Kidney glomerular epithelial cell (primary cell): ENCODE measurements at places on chromosomes 1 and 21.

- no peak for DNase-seq
Observed at GRCh38 chr21:38496224-38496623, 2.1 kb downstream of the ERG start.

- no peak for DNase-seq
Observed at GRCh38 chr1:246769306-246769705, 45.1 kb downstream of the SCCPDH start.

DNA sequence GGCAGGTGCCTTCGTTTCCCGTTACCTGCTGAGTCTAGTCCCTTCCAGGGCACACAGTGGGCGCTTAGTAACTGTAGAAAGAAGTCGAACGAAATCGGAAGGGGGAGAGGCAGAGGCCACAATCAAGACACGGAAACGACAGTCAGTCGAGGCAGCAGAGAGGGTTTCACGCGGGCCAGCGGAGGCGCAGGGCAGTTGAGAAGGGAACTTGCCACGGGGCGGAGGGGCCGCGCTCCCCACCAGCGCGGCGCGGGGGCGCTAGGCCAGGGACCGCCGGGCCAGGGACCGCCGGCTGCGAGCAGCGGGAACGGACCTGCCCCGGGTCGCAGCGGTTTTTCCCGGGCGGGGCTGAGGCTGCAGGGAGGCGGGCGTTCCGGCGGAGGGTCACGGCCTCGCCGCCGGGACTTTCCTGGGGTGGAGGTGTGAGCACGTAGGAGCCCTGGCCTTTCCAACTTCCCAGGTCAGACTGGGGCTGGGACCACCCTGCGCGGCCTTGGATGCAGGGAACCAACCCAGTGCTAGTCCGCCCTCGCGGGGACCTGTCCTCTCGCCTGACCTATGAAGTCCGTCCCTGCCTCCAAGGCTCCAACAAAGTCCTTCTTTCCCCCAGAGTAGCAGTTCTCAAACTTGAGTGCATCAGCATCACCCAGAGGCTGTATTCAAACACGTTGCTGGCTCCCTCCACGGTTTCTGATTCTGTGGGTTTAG lies 150.1 kb upstream of the FGGY start:
- DNase-seq: peak; percentile 46

GRCh38 chr1:216913976-216914375 lies 190.7 kb upstream of the ESRRG start:
- no peak for DNase-seq

DNA sequence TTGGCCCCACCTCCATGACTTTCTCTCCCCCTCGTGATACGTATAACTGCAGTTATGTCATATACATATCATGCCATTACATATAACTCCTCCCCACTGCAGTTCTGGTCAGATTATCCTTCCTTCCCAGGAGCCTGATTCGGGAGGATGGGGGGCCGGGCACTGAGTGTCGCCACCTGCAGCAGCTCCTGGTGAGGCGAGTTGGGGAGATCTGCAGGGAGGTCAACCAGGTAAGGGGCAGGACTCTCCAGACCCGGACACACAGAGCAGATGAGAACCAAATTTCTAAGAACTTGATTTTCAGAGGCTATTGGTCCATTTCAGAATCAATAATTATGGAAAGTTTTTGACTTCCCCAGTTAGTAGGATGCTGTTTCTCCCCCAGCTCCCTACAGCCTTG lies 19.5 kb downstream of the HYI start:
- no peak for DNase-seq

DNA sequence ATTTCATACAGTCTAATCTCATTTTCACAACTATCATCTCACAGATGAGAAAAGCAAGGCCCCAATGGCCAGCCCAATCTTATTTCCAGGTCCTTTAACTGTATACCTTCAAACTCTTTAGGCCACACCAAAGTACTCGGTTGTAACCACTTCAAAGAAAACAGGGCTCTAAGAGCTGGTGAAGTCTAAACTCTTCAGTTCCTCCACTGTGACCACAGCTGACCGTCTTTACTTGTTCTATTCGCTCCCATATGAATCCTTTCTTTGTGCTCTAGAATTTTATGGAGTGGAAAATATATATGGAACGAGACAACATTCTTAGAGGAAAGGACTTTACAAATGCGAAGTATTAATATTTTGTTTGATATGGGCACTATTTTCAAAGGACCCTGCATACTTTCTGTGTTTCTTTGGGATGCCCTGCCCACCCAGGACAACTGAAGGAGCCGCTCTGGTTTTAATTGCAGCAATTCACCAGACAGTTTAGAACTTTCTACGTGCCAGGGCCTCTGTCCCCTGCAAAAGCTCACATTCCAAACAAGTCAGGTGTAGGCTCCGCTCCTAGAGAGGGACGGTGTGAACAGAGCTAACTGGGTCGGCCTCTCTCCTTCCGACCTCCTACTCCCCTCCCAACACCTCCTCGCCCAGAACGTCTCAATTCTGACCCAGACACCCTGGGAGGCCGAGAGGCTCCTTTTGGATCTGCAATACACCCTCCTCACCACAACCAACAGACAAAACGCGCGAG lies 15.7 kb downstream of the IER5 start:
- no peak for DNase-seq

DNA sequence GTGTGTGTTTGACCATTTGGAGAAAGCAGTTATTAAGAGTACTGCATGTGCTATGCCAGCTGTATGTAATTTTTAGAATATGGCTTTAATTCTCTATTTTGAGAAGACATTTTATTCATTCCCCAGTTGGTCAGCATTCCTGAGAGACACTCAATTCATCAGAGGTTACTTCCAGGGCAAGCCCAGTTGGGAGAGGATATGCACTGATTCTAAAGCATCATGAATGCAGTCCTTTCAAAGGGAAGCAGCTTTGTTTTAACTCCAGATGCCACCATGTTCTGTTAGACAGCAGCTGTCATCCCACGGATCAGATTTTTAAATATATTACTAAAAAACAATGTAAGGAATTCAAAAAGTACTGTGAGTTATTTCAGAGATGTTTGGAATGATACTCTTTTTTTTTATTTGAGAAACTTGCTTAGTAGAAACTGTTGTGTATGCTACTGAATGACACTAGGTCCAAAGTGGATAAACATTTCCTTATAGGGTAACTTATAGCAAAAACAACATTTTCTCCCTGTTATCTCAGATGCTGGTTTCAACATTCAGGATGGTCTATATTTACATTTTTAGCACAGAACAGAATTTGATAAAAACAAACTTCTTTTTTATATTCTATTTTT lies 149.5 kb upstream of the B3GALT2 start:
- peak; percentile 12 for DNase-seq

GRCh38 chr1:41720861-41721410 lies 197.8 kb downstream of the HIVEP3 start:
- DNase-seq: no peak

GRCh38 chr21:29208682-29209059 lies 78.2 kb downstream of the MAP3K7CL start:
- no peak for DNase-seq

DNA sequence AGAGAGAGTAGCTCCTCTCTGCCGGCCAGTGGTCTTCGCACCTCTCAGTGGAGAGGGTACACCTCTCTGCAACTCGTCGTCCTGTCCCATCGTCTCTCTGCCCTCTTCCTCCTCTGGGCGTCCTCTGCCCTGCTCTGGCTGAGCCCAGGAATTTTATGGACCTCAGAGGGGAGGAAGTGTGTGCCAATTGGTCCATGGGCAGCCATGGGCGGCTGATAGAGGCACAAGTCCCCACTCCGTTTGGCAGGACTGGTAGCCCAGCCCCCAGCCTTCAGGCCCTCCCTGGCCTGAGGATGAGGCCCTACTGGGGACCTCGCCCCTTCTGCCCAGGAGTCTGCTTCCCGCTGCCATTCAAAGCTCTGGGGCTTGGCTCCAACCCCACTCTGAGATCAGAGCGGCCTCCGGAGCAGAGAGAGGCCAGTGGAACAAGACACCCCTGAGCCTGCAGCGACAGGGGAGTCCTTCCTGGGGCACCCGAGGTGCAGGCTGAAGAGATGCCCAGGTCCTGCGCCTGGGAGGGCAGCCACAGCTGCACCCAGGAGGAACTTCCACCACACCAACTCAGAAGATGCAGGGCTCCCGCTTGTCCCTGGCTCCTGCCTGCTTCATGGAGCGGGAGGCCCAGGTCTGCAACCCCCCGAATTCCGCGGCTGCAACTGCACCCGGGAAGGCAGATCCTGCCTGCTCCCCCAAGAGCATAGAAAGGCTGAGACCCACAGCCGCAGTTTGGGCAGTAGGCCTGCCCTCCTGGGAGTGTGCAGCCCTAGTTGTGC lies 659.9 kb downstream of the KCNT2 start:
- DNase-seq: no peak

DNA sequence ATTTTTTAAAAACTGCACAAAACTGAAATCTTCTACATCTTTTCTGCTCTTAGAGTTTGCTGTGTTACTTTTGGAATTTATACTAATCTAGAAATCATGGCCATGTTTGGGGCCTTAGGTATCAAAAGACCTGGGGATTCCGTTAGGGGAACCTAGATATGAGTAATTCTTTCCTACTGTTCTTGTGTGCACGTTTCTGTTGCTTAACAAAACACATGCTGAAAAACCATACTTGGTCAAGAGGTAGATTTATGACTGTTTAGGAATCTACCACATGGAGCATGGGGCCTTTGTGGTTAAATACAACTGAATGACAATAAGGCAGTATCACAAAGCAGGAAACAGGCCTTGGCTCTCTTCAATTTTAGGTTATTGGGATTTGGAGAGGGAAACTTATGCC lies 291.9 kb upstream of the USP25 start:
- peak; percentile 43 for DNase-seq

- DNase-seq: no peak
Observed at GRCh38 chr1:245086389-245086969, 68.3 kb upstream of the KIF26B start.

- DNase-seq: no peak
Observed at GRCh38 chr21:46253610-46254124, 25.1 kb upstream of the LSS start.

DNA sequence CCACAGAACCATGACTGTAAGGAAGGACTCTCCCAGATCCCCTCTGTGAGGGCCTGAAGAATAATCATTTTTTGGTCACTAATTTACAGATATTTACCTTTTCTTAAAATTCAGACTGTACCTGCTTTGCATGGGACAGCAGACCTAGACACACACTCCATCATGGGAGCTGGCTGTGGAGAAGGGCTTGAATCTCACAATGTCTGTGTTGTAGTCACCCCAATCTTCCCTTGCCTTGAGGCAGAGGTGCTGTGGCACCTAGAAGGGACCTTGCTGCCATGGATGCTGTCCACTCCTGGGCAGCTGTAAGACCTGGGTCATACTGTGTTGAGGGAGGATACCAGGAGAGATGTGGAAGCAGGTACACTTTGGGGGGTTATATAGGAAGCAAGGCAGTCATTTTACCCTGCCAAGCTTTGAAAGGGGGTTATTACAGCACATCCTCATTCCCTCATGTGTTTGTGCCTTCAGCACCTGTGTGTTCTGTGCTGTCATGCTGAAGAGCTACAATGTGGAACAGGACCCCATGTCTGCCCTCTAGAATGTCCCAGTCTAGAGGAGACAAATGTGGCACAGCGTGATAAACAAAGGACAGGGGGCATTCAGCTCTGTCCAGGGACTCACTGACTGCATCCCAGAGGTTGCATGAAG lies 27.1 kb downstream of the TRAF5 start:
- no peak for DNase-seq

DNA sequence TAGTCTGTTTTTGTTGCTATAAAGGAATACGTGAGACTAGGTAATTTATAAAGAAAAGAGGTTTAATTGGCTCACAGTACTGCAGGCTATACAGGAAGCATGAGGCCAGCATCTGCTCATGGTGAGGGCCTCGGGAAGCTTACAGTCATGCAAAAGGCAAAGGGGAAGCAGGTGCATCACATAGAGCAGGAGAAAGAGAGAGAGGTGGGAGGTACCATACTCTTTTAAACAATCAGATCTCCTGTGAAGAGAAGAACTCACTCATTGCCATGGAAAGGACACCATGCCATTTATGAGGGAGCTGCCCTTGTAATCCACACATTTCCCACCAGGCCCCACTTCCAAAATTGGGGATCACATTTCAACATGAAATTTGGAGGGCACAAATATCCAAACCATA lies 12.7 kb downstream of the PPP1R12B start:
- no peak for DNase-seq

- no peak for DNase-seq
Observed at GRCh38 chr1:165894591-165894990, 67.2 kb downstream of the UCK2 start.

DNA sequence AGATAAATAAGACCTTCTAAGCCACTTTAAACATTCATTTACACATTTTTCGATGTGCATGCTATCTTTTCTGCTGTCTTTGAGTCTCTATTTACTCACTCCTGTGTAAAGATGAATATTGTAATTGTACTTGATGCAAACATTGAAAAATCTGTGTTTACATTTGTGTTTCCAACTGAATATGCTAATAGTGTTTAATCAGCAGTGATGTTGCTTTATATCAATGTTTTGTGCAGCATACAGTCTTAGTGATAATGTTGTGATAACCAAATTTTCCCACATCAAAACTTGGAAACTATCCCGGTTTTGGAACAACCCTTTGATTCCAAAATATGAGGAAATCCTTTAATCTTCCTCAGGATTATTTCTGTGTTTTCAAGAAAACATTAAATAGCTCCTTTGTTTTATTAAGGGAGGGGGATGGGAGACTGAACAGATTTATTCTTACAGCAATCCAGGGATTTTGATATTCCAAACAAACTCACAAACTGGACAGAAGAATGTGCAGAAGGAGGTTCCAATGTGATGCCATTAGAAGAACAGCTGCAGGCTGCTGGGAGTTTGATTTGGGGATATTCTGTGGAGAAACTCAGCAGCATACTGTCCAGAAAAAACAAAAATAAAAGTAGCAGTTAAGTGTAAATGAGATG lies 248.0 kb downstream of the S1PR1 start:
- DNase-seq: no peak

DNA sequence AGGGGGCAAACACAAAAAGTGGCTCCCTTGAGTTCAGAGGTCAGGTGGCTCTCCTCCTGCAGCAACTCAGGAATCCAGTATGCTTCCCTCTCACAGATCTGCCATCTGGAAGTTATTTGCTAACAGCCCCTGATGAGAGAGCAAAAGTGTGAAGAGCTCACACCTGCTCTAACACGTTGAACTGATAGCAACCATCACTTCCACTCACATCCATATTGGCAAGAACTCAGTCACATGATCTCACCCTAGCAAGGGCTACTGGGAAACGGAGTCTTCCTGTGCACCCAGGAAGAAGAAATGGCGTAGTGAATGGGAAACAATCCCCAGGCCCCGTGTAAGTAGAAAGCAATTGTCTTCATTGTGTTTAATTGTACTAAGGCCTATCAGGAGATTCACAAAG lies 20.7 kb upstream of the SLC45A1 start:
- no peak for DNase-seq

DNA sequence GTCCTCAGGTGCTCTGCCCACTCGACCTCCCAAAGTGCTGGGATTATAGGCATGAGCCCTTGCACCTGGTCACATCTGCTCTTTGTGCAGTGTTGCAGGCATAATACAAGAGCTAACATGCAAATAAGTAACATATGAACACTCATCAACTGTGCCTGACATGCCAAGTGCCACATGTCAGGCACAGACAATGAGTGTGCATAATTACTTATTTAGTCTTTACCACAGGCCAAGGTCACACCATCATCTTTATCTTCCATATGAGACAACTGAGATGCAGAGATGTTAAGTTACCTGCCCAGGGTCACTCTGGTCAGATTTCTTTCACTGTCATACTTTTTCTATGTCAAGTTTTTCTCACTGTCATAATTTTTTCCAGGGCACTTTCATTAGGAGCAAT lies 126.1 kb downstream of the PPIAL4G start:
- no peak for DNase-seq

- DNase-seq: peak; percentile 47
Observed at GRCh38 chr1:96236156-96236739, 485.3 kb upstream of the PTBP2 start.
